ENCODE measurements at places on chromosomes 2 and 18. TPM values are rescaled to one million over a fixed set of nuclear protein-coding genes. Genes with fewer than 3 reads are reported as not detected.

The C2orf72 gene
- total RNA-seq = 5.4 TPM

DNA sequence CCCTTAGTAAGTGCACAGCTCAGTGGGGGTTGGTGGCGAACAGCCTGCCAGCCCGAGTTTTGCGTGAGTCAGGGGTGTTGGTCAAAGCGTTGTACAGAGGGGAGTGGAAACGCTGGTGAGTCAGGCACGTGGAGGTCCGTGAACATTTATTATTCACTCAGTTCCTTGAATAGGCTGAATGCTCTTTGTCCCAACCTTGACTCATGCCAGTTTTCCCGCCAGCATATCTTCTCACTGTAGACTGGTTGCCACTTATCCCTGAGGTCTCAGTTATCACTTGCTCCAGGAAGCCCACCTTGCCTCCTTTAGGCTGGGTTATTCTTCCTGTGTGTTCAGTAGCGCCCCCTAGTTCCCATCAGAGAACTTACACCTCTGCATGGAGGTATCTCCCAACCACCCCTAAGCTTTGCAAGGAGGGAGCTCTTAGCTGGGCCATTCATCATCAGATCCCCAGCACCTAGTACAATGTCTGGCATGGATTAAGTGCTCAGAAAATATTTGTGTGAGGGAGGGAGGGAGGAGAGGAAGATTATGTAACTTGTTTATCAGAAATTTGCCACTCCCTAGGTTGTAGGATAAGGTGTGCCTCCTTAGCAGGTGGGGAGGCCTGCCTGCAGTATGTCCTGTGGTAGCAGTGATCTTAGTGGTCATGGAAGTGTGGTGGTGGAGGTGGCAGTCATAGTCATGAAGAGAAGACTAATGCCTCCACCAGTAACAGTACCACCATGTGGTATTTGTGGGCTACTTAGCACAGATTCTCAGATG lies 72.1 kb downstream of the CABLES1 start:
- H3K4me1 ChIP-seq = no peaks in the 10 kb centered on the region
- no peak overlapping the region for H3K4me3 ChIP-seq
- no peaks in the 10 kb centered on the region for H3K27me3 ChIP-seq
- no peak overlapping the region for H3K27ac ChIP-seq
- no peak for DNase-seq

- no peaks in the 10 kb centered on the region for H3K4me1 ChIP-seq
- H3K4me3 ChIP-seq = no peak overlapping the region
- H3K36me3 ChIP-seq = no peaks in the 10 kb centered on the region
Observed at GRCh38 chr2:17010104-17010503, 344.5 kb upstream of the CYRIA start.

DNA sequence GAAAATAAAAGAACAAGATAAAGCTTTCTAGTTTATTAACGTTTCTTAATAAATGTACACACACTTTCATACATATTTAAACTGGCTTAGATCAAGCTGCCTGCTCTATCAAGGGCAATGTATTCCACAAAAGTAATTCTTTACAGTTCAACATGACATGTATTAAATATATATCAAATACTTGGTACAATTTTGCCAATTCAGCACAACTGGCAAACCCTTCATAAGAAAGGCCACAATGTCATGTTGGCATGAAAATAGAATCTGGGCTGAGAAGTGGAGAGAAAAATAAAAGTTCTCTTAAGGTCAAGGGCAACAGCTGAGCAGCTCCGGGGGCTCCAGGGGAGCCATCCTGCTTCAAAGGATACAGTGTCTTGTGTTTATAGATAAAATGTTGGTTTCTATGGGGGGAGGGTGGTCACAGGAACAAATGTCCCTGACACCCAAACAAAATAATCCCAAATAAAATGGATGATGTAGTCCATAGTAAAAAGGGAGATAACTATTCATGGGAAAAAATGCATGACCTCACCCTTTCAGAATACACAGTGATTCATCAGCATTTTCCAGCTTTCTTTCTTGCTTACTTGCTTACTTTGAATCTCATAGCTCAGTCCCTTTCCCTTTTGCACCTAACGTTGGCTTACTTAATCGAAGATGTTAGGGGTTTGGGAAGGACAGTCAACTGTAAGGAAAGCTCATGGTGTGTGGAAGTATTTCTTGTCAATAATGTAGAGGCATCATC lies 494.9 kb downstream of the NYAP2 start:
- no peaks in the 10 kb centered on the region for H3K4me1 ChIP-seq
- peak; percentile 56 for DNase-seq
- H3K4me3 ChIP-seq = no peak overlapping the region

GRCh38 chr2:50452056-50452455 lies 579.9 kb downstream of the NRXN1 start:
- no peak for DNase-seq
- H3K4me3 ChIP-seq = no peak overlapping the region
- no peaks in the 10 kb centered on the region for H3K27me3 ChIP-seq
- H3K4me1 ChIP-seq = no peaks in the 10 kb centered on the region

The QPCT gene
- total RNA-seq = 0.33 TPM

The TRIM54 gene
- total RNA-seq = 65.9 TPM

Data from cardiac muscle cell (in vitro differentiated cells and primary cell).